ENCODE measurements at places on chromosomes 7 and 10.

DNA sequence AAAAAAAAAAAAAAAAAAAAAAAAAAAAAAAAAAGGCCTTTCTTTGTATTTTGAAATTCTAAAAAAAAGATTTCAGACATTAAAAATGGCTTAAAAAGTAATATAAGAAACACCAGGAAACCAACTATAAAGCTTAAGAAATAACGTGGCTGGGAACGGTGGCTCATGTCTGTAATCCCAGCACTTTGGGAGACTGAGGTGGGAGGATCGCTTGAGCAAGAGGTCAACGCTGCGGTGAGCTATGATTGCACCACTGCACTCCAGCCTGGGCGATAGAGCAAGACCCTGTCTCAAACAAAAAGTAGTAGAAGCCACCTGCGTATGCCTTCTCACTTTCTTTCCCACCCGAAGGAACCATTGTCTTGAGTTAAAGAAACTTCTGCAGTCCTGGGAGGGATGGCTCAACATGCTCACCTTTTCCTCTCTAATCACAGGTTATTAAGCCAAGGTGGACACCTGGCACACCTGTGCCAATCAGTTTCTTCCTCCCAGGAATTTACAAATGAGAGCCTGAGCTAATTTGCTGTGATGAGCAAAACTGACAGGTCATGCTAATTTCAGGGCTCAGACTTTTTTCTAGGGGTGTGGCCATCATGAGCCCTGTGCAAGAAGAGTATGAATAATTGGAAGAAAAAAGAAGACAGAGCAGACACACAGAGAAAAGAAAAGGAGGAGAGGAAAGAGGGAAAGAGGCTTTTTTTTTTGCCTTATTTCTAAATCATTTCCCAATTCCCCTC is 72.0 kb upstream of the PARD3 start:
- no peak for DNase-seq

GRCh38 chr7:132276976-132277725 is 299.1 kb downstream of the PLXNA4 start:
- peak; percentile 59 for DNase-seq

- no peak for DNase-seq
Observed at GRCh38 chr7:87935384-87935706, 1.3 kb downstream of the ADAM22 start.

GRCh38 chr10:23826421-23826820 is 382.5 kb upstream of the KIAA1217 start:
- peak; percentile 41 for DNase-seq

GRCh38 chr10:97887399-97887798 is 37.8 kb downstream of the GOLGA7B start:
- DNase-seq = no peak

- DNase-seq = no peak
Observed at GRCh38 chr10:129796710-129797420, 167.2 kb downstream of the EBF3 start.

- DNase-seq = no peak
Observed at GRCh38 chr7:48207155-48207675, 36.0 kb downstream of the ABCA13 start.

GRCh38 chr10:112815269-112816032 is 134.6 kb upstream of the TCF7L2 start:
- DNase-seq = no peak

- DNase-seq = no peak
Observed at GRCh38 chr7:121071132-121071531, 82.6 kb downstream of the CPED1 start.

GRCh38 chr10:99656199-99657064 is 2.9 kb upstream of the ENTPD7 start:
- no peak for DNase-seq

- peak; percentile 56 for DNase-seq
Observed at GRCh38 chr7:42096681-42097561, 140.1 kb downstream of the GLI3 start.

DNA sequence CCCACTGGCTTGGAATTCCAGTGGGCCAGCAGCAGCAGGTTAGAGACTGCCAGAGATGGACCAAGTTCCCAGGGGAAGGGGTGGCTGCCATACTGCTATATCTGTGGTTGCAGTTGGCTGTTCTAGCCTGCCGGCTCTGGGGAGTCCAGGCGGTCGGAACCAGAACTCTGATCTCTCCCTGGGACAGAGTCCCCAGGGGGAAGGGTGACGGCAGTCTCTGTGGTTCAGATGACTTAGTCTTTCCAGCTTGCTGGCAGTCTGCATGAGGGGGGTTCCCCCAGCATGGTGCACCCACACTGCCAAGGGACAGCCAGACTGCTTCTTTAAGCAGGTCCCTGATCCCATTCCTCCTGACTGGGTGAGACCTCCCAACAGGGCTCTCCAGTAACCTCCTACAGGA is 82.5 kb downstream of the C10orf90 start:
- no peak for DNase-seq

DNA sequence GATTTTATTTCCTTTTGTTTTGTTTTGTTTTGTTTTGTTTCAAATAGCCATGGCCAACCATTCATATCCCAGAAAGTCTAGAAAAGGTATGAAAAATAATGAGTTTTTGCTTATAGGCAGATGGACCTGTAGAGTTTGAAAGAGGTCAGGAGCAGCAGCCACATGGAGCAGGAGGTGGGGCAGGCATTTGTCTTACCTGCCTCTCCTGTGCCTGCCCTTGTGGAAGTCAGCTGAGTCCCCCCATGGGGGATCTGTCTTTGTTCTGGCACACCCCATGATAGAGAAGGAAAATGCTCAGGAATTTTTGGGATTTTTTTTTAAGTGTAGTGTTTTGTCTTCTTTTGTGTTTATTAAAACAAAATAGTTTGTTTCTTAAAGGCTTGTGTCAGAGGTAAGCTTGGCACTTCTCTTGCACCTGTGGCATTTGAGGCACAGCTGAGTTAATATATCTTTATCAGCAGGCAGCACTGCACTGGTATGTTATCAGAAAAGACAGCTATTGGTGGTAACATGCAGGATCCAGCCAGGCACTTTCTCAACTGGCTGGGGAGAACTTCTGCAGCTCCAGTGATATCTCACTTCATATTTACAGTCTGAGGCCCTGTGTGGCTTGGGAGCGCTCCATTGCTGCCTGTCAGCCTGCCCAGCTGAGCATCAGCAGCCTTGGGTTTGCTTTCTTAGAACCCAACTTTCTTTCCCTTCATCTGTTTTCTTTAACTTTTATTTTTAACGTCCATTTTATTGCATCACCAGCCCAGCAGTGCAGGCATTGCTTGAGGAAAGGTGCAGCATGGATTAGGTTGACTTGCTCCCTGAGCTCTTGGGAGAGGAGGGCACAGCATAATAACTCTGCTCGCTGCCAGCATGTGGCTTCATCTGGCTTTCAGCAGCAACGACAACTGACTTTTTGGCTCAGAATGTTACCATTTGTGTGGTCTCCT is 44.4 kb downstream of the LRRC4 start:
- no peak for DNase-seq

- DNase-seq = no peak
Observed at GRCh38 chr7:107387128-107387527, 82.7 kb upstream of the GPR22 start.

GRCh38 chr10:97736403-97736901 is 476 bp upstream of the ZFYVE27 start:
- DNase-seq = no peak

DNA sequence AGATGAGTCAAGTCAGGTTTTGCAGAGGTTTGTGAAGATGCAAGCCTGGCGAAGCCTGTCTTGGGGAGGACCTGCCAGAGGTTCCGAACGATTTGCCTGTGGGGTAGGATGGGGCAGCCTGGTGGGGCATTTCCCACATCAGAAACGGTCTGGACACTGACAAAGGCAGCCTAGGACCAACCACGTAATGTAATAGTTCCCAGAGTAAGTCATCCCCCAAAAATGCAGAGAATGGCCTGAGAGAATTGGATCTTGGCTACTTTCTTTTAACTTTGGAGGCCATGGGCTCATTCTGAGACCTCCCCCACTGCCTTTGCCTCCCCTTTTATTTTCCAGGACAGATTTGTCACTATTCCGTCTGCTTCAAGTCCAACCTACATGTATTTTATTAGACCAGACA is 168.9 kb upstream of the SH2B2 start:
- DNase-seq = no peak

GRCh38 chr7:107870427-107871000 is 20.5 kb upstream of the DLD start:
- DNase-seq = no peak

- no peak for DNase-seq
Observed at GRCh38 chr7:85733169-85733915, 546.5 kb upstream of the SEMA3D start.

DNA sequence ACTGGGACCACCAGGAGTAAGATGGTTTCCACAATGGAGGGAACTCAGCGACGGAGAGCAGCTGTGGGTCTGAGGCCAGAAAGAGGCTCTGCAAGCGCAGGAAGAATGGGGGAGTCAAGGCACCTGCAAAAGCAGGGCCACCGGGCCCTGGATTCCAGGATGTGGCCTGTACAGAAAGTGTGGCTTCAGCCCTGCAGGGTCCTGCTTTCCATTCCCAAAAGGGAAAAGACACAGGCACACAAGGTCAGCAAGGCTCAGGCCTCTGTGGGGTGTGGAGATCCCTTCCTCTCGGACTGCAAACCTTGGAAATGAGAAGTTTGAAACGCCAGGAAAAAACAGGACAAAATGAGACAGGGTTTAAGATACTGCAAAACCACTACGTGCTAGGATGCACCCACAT is 232.5 kb downstream of the TNS3 start:
- no peak for DNase-seq

- DNase-seq = peak; percentile 65
Observed at GRCh38 chr10:106795619-106796018, 368.9 kb downstream of the SORCS1 start.

GRCh38 chr10:24551161-24551560 is 172.5 kb downstream of the ARHGAP21 start:
- no peak for DNase-seq

DNA sequence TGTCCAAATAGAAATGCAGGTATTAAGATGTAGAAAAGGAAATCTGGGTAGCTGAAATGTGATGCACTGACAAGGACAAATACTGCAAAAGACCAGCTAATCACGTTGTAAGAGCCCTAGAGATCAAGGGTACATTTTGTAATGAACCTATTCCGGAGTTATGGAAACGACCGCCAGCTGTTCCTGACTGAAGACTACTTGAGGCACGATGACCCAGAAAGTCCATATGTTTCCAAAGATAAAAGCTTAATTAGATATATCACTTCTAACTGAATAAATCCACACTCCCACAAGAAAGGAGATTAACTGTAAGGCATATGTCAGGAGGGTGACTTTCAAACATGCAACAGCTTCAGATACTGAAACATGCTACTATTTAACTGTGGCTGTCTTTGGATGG is 253.5 kb downstream of the NSUN6 start:
- DNase-seq = no peak

DNA sequence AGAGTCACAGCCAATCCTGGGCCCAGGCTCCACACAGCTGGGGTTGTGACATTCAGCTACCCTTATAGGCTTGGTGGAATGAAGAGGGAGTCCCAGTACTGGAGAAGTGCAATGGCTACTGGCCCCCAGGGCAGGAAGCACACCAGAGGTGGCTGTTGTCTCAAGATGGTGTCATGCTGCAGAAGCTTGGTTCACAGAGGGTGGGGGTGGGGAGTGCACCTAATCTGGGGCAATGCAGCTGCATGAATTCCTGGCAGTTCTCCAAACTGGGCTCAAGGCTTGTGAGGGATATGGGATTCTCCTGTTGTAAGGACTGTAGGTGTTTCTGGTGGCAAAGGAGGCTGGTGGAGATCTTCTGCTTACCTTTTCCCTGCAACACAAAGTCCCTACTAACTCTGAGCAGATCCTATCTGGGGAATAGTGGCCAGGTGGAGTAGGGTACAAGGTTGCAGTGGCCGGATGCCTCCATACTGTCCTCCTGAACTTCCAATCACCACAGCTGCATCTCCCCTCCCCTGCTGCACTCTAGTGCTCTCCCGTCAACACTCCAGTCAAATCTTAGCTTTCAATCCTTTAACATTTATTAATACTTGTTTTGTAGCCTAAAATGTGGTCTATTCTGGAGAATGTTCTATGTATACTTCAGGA is 27.4 kb upstream of the PLA2G12B start:
- no peak for DNase-seq

GRCh38 chr7:80642871-80643270 is 4.4 kb downstream of the CD36 start:
- DNase-seq = peak; percentile 60

- no peak for DNase-seq
Observed at GRCh38 chr10:124971276-124971675, 29.4 kb downstream of the ZRANB1 start.

DNA sequence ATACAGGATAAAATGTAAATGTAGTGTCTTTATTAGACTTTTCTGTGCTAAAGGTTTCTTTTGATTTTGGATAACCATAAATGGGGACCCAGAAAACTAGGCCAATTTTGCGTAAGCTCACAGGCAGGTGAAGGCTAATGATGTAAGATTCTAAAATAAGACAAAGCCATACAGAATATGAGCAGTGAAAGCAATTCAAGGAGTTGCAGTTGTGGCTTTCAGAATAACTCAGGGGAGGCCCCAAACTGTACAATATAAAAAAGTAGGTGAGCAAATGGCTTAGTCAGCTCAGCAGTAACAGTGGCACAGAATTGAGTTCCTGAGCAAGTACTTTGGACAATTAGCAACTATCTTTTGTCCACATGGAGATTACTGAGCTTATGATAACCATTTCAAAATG is 81.7 kb upstream of the NRP1 start:
- DNase-seq = no peak

DNA sequence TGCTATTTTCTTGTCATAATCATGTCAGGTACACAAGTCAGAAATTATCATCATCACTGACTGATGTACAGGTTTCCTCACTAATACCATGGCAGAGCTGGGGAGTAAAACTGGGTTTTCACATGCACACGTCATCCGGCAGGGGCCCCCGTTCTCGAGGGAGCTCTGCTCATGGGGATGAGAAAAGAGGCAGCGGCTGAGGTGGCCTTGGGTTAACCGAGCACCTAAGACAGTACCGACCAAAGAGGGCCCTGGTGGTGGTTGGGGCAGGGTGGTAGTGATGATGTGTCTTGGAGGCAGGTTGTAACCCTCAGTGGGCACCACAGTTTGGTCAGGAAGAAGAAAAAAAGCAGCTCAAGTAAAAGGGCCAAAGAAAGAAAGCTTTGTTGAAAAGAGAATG is 12.1 kb upstream of the TRPV6 start:
- no peak for DNase-seq

GRCh38 chr10:115092555-115093285 is 445 bp upstream of the ATRNL1 start:
- peak; percentile 49 for DNase-seq

- DNase-seq = no peak
Observed at GRCh38 chr10:12259988-12260387, 64.0 kb downstream of the CDC123 start.

DNA sequence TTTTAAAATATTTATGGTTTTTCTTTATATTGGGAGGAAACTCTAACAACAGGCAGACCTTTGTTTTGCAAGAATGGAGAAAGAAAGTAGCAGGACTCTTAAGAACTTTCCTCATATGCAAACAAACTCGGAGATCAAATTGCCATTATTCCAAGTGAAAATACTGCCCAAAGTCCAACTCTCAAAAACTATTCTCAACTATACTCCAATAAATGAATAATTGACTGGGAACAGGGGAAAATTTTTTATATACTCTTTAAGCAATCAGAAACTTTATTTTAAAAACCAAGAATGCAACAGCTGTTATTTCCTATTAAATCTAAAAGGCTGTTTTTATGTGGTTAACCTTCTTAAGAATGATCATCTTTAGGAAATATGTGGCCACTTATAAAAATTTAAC is 101.9 kb downstream of the COL28A1 start:
- no peak for DNase-seq

- no peak for DNase-seq
Observed at GRCh38 chr7:71618278-71618677, 486.3 kb downstream of the GALNT17 start.

All from A673 (cell line).